ENCODE measurements at places on chromosomes 6 and 20.

GRCh38 chr20:23061734-23062561 lies 12.5 kb upstream of the THBD start:
- DNase-seq, result no peak

- DNase-seq, result no peak
Measured at GRCh38 chr6:35086636-35087360, 54.3 kb downstream of the TCP11 start.

DNA sequence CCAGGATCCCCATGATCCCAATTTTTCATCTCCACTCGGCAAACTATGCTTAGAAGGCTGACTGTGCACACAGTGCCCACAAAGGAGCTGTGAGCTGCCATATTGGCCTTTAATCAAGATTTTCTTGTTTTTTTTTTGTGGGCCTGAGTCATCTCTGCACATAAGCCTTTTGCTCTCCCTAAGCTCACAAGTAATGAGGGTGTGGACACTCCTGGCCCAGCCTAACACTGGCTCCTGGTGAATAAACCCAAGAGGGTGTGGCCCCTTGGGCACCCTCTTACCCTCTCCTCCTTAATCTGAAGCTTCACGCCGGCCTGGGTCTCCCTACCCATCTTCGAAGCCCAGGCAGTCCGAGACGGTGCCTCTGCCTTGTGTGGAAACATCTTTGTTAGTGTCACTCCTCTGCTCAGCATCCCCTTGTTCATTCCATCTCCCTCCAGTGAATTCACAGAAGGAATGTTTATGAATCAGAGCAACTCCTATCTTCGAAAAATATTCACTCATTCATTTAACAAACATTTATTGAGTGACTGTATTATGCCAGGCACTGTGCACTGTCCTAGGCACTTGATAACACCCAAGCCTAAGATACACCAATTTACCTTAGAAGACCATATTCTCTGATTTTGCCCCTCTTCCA lies 22.2 kb upstream of the MRPS10 start:
- DNase-seq, result no peak

- DNase-seq, result no peak
Measured at GRCh38 chr6:41929924-41930323, 8.6 kb downstream of the BYSL start.

DNA sequence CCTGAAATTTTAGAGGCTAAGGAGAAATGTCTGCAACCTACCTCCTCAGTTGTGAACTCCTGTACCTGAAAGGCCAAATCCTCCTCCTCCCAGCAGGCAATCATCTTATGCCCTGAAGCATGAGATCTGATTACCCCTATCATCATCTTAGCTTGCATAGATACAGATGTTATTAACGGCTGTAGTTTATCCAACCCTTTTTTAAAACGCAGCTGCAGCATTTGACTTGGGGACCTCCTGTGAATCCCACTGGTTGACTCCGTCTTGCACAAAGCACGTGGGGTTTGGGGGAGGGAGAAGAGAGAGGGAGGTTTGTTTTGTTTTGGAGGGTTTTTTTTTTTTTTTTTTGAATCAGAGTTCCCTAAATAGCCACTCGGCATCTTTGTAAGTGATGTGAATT lies 5.8 kb upstream of the NR2E1 start:
- DNase-seq, result no peak
